NCI-H1105 treated with DMSO at 0.1 percent for 48 hours (cell line): ENCODE measurements at places on chromosomes 13 and 19.

- no peak for DNase-seq
These were observed 783 bp downstream of the RHPN2 start for GRCh38 chr19:33063753-33064457.

DNA sequence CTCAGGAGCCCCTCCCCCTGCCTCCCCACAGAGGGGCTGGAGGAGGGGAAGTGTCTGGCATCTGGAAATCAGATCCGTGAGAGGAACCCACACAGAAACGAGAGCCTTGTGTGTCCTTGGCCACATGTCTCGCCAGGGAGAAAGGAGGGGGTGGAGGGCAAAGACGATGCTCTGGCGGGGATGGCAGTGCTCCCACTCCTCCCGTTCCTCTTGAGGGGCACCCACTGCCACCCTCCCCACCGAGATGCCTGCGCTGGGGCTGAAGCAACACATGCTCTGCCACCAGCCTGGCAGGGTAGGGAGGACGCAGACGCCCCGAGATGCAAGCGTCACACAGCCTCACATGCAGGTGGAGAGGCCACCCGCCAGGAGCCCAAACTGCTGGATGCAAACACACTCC lies 2.8 kb downstream of the ADGRL1 start:
- DNase-seq: no peak

DNA sequence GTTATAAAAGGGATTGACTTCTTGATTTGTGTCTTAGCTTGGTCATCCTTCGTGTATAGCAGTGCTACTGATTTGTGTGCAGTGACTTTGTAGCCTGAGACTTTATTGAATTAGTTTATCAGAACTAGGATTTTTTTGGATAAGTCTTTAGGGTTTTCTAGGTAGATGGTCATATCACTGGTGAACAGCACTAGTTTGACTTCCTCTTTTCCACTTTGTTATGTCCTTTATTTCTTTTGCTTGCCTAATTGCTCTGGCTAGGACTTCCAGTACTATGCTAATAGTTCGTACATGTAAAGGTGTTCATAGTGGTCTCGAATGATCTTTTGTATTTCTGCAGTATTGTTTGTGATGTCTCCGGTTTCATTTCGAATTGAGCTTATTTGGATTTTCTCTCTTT lies 145.4 kb downstream of the DNAJC3 start:
- no peak for DNase-seq

DNA sequence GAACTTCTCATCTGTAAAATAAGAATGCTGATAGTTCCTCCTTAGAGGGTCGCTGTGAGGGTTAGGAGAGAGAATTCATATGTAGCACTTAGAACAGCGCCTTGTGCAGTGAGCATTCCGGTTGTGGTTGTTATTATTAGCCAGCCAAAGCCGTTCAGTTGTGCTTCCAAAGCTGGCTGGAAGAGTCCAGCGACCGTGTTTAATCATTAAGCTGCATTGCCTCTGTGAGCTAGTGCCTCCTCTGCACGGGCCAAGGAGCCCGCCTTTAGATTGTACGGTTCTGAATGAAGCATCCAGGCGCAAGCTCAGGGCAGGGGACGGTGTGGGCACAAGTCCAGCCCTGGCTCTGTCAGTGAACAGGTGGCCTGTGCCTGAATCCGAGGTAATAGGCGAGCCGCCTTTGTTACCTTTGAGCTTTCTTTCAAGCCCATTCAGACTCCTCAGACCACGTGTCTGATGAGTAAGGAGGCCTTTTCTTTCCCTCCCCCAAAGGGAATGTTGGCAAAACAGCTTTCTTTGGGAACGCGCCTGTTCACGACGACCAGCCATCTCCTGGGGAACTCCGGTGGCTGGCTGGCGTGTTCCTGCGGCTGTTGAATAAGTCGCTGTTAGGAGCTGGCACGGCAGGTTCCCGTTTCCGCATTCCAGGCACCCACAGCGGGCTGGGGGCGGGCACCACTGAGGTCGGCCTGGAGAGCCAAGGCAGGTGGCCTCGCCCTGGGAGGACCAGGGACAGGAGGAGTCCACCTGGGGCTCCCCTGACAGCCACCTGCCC lies 25.1 kb downstream of the SIPA1L3 start:
- peak; percentile 98 for DNase-seq

GRCh38 chr13:109148243-109148642 lies 518.8 kb downstream of the MYO16 start:
- DNase-seq: no peak

DNA sequence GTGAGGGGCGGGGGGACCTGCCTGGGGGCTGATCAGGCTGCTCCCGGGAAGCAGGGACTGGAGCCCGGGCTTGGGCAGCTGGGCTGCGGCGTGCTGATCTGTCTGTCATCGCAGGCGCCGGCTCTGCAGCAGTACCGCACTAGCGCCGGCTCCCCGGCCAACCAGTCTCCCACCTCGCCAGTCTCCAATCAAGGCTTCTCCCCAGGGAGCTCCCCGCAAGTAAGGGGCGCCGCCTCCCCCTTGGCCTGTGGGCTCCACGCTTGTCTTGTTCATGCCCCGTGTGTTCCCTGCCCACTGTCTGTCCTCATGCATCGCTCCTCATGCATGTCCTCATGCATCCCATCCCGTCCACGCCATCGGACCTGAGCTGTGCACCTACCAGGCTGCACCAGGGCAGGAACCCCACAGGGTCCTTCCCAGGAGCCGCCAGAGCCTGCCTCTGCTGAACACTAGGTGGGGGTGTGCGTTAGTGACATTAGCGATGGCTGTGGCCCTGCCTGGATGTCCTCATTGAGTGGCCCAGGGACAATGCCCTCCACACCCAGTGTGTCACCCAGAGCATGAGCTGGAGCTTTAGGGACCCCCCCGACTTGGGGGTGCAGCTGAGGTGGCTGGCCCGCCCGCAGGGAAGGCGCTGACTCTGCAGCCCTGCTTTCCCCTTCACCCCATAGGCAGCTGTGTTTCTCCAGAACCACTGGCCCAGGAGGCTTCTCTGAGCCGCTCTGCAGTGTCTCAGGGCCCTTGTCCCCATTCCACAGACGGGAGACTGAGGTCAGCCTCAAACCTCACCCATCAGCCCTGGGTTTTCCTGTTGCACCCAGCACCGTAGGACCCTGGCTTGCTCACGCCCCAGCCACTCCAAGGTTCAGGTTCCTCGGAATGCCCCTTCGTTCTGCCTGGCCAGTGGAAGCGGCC lies 19.5 kb downstream of the COMP start:
- DNase-seq: no peak

DNA sequence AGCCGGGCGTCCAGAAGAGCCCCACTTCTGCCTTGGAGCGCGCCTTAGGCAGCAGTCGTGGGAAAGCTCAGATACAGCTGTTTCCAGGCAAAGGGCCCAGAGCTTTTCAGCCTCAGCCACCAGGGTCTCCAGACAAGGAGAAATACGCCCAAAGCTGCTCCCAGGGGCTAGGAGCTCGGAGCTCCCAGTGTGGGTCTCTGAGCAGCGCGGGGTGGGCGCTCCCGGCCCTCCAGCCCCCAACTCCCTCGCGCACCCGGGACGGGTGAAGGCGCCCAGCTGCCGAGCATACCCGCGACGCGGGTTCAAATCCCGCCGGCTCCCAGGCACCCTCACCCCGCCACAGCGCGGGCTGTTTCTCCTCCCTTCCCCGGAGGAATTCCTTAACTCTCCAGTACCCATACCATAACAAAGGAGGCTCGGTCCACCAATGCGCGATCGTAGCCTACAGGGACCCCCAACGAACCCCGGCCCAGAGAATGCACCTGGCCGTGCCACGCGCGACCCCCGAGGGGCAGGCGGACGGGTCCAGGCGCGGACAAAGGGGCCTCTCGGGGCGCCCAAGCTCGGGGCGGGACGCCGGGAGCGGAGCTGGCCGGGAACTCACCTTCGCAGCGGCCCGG lies 507 bp downstream of the COL4A1 start:
- no peak for DNase-seq

GRCh38 chr13:48831248-48831647 lies 144.5 kb upstream of the FNDC3A start:
- DNase-seq: no peak

GRCh38 chr19:54469496-54469934 lies 3.6 kb downstream of the CDC42EP5 start:
- peak; percentile 22 for DNase-seq

GRCh38 chr19:9877780-9878510 lies 42.8 kb downstream of the PIN1 start:
- no peak for DNase-seq

GRCh38 chr13:84191139-84191538 lies 308.9 kb upstream of the SLITRK1 start:
- no peak for DNase-seq

DNA sequence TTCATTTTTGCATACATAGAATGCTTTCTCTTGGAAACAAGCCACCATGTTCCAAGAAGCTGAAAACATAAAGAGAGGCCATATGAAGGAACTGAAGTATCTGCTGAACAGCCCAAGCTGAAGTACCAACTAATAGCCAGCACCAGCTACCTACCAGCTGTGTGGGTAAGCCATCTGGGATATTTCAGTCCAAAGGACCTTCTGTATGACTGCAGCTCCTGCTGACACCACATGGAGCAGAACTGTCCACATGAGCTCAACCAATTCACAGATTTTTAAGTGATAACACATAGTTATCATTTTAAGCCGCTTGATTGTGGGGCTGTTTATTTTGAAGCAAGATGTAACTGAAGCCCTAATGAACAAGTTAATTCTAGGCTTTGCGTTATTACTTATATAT lies 621.1 kb upstream of the KLHL1 start:
- DNase-seq: no peak

- no peak for DNase-seq
These were observed 195.6 kb downstream of the GGACT start for GRCh38 chr13:100392709-100393630.

- no peak for DNase-seq
These were observed 6.9 kb upstream of the CBY2 start for GRCh38 chr13:45695198-45695730.

GRCh38 chr19:33558856-33559255 lies 37.3 kb upstream of the PEPD start:
- peak; percentile 26 for DNase-seq

- DNase-seq: no peak
These were observed 93.4 kb downstream of the UQCRFS1 start for GRCh38 chr19:29119590-29119989.

GRCh38 chr13:30111810-30112209 lies 195.5 kb downstream of the KATNAL1 start:
- DNase-seq: no peak

GRCh38 chr19:38210458-38210987 lies 13.5 kb downstream of the DPF1 start:
- peak; percentile 85 for DNase-seq

DNA sequence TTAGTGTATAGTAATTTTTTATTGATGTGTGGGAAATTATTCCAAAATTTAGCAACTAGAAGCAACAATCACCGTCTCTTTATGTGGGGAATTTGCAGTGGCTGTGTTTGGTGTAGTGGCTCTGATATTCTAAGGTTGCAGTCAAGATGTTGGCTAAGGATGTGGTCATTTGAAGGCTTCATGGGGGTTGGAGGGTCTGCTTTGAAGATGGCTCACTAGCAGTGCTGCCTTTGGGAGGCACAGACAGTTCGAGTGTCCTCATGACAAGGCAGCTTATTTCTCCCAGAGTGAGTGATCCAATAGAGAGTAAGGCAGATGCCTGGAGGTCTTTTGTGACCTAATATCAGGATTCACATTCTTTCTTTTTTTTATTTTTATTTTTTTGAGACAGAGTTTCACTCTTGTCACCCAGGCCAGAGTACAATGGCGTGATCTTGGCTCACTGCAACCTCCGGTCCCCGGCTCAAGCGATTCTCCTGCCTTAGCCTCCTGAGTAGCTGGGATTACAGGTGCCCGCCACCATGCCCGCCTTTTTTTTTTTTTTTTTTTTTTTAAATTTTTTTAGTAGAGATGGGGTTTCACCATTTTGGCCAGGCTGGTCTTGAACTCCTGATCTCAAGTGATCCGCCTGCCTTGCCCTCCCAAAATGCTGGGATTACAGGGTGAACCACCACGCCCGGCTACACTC lies 8.7 kb downstream of the GPI start:
- no peak for DNase-seq

DNA sequence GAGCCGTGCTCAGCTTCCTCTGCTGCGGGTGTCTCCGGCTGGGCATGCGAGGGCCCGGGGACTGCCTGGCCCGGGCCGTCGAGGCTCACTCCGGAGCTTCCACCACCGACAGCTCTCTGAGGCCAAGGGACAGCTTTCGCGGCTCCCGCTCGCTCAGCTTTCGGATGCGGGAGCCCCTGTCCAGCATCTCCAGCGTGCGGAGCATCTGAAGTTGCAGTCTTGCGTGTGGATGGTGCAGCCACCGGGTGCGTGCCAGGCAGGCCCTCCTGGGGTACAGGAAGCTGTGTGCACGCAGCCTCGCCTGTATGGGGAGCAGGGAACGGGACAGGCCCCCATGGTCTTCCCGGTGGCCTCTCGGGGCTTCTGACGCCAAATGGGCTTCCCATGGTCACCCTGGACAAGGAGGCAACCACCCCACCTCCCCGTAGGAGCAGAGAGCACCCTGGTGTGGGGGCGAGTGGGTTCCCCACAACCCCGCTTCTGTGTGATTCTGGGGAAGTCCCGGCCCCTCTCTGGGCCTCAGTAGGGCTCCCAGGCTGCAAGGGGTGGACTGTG lies 1.2 kb downstream of the S1PR4 start:
- DNase-seq: no peak

DNA sequence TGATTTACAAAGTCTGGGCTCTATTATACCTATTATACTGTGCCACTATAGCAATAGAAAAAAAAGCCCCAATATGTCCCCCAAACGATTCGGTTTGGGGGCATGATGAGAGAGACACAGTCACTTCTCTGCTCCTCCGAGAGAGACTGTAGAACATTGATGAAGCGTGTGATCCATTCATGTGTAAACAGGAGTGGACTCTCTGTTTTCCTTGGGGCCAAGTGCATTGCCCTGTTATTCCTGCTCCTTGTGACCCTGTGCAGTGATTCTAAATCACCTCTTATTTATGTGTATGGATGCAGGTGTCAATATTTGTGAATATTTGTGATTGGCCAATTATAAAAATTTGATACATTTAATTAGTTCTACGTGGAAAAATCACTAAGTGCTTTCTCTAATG lies 17.0 kb downstream of the F10 start:
- DNase-seq: no peak

GRCh38 chr13:50797091-50797490 lies 46.4 kb downstream of the DLEU7 start:
- no peak for DNase-seq

DNA sequence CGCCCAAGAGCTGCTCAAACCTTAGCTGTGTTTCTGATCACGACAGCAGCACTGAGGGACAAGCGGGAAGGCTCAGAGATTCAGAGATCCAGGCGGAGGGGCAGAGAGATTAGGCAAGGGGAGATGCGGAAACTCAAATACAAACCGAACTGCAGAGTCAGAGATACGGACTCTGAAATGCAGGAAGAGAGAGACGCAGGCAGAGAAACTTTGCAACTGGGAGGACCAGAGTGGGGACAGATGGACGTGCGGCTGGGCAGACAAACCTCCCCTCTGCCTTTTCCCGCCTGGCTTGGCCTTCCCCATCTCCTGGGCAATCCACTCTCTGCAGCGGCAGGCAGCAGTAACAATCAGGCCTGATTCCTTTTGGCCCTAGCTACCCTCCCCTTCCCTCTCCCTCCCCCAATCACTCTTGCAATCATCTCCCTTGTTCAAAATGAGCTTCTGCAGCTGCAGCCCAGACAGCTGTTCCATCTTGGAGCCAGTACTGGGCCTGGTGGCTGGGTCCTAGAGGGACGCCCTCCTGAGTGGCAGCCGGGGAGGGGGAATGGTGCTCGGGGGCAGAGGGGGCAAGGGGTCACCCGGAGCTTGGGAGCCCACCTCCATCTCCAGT lies 29.7 kb downstream of the OLFM2 start:
- no peak for DNase-seq
